ENCODE measurements at places on chromosomes 1 and 21. TPM values are rescaled to one million over a fixed set of nuclear protein-coding genes. Genes with fewer than 3 reads are reported as not detected.

MSH4 gene
- total RNA-seq, result 0.21 TPM

DNA sequence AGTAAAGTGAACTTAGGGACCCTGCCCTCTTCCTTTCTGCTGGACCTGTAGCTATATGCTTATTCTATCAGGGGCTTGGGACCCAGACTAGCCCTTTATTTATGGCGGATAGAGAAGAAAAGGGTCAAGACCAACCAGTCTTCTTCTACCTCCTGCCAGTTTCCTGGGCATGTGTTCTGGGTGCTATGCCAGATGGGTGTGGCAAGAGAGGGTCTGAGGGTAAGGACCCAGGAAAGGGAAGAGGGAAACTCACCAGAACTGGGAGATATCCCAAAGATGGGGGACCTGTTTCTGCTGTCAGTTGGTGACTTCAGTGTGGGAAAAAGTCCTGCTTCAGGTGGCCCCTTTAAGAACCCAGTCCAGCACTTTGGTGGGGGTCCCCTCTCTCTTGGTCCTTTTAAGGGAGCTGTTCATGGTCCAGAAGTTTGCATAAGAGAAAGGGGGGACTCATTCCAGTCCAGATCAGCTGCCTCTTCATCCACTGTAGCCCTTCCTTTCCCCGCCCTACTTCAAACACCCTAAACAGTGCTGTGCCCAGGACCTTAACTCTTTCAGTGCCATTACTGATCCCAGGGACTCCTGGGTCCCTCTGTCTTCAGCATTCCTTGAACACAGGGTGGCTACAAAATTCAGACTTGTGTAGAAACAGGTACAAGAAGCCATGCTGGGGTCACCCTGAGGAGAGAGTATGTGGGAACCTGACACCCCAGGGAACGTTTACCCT is 18.4 kb downstream of the SSR2 start:
- DNase-seq, result no peak

DNA sequence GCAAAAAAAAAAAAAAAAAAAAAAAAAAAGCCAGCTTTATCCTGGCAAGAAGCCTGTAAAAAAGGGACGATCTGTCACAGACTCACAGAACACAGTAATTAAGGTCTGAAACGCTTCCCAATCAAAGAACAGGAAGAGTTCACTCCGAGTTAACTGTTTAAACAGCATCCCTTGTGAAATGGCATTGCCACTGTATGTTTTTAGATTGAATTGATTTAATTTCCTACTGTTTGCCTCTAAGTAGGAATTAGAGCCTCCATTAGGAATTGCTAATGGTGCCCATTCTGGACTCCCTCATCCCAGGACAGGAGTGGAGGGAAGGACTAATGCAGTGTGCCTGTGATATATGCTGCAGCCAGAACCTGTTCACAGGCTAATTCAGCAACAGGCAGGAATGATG is 370.8 kb downstream of the RWDD3 start:
- DNase-seq, result no peak

MROH7 gene
- total RNA-seq, result 0.25 TPM

CSF3R gene
- total RNA-seq, result 0.41 TPM

GRCh38 chr1:56803561-56804156 is 15.5 kb downstream of the FYB2 start:
- peak; percentile 35 for DNase-seq

DNA sequence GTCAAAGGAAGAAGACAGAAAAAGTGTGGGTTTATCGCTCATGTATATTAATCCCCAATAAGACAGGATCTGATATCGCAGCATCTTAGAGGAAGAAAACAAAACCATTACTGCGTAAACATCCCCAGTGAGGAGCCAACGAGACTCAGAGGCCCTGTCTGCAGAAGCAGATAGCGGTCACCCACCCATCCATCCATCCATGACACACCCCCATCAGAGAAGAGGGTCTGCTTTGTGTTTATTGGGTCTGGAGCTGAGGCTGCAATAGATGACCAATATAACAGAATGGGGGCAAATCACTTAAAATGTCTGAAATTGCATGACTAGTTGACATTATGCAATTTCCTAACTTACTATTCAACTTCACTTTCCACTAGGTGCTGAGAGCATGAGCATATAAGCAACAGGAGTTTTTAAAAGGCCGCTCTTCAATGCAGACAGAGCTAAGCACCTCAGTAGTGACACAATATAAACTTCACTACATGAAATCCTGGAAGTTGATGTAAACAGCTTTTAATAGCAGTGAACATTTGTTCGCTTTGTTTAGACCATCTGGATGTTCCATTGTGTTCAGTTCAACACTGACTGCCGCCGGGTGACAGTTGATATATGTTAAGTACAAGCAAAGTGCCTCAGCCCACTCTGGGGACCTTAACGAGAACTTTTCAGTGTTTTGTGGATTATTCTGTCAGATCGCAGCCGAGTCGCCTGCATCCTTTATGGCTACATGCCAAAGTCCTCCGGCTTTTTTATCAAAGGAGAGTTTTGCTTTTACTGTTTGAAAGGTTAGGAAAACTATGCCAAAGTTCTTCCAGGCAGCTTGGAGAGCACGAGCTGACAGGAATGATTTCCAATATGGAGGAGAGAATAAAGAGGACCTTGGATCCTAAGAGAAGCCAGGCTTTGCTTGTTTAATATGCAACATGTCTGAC is 167.5 kb downstream of the ZNF281 start:
- DNase-seq, result no peak

SAMD13 gene
- total RNA-seq, result 1.2 TPM

TRPM2 gene
- 1.5 TPM for total RNA-seq

IFFO2 gene
- total RNA-seq, result 48.3 TPM

E2F2 gene
- 25.0 TPM for total RNA-seq

IL19 gene
- not detected for total RNA-seq

DNA sequence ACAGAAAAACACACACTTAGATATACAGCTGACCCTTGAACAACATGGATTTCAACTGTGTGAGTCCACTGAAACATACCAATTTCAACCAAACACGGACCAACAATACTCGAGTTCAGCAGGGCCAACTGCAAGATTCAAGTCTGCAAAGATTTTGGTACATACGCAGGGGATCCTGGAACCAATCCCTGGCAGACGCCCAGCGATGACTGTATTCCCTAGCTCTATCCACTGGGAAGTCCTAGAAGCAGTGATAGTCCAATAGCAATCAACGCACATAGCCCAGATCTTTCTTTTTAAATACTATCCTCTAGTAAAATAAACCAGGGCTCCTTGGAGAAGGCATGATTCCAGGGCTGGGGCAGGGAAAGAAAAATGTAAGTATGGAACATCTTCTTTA is 9.0 kb downstream of the DDX59 start:
- no peak for DNase-seq

DNA sequence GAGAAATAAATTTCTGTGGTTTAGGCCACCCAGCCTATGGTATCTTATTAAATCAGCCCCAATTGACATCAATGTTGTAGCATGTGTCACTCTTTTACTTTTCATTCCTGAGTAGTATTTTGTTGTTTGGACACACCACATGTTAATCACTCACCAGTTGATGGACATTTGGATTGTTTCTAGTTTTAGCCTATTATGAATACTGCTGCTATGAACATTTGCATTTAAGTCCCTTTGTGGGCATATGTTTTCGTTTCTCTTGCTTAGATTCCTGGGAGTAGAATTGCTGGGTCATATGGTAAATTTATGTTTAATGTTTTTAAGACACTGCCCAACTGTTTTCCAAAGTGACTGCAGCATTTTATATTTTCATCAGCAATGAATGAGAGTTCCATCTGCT is 50.2 kb upstream of the NUF2 start:
- no peak for DNase-seq

C1QA gene
- not detected for total RNA-seq

GRCh38 chr1:31487143-31487542 is 74.1 kb downstream of the SERINC2 start:
- no peak for DNase-seq

GRCh38 chr1:173414136-173414535 is 63.0 kb upstream of the PRDX6 start:
- DNase-seq, result no peak

GRCh38 chr1:107691540-107691939 is 273.4 kb downstream of the VAV3 start:
- no peak for DNase-seq

RIMS3 gene
- total RNA-seq, result 2.7 TPM

SLC45A3 gene
- total RNA-seq, result 0.53 TPM

- DNase-seq, result no peak
Observed at GRCh38 chr1:9010781-9011323, 15.4 kb downstream of the SLC2A7 start.

DNA sequence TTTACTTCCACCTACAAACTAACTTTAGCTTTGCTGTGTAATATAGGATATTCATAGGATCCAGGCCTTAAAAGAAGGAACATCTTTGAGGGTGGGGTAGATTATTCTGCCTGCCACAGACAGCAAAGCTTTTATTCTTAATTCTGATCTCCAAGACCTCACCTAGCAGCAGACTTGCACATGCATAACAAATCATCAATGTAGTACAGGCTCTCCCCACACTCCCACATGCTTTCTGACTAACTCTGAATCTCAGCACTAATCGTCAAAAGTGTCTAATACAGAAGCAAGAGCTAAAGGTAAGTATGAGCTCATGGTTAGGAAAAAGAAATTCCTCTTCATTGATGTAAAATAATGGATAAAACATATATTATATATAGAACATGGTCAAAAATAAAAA is 1468.5 kb upstream of the B3GALT2 start:
- no peak for DNase-seq

GRCh38 chr1:179826626-179827280 is 50.9 kb downstream of the TOR1AIP2 start:
- DNase-seq, result no peak

DNA sequence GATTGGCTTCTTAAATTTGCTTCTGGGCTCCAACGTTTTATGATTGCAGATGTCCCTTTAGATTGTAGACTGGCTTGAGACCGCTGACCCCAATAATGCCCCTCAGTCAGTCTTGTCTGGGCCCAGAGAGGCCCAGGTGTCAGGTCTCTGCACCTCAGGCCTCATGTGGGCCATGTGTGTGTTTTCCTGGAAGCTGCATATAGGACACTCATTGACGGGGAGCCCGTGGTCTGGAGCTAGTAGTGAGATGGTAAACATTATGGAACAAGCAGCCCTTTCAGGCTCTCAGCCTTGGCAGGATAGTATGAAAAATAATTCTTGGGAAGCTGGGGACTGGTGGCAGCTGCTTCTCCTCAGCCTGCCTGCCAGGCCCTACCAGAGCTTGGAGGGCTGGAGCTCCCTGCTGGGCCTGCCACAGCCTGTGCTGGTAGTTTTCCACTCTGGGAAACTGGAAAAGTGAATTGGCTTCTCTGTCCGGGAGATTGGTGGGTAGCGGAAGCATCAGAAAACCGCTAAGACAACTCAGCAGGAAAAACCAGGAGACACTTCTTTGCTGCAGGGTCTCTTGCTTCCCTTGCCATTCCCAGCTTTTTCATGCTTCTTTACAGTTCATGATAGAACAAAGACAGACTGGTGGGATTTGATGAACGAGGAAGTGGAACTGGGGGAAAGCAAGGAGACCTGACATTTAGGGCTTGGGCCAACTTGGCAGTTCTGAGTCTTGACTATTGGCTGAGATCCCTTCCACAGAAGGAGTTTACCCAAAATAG is 57.8 kb upstream of the HSD17B7 start:
- DNase-seq, result no peak

DNA sequence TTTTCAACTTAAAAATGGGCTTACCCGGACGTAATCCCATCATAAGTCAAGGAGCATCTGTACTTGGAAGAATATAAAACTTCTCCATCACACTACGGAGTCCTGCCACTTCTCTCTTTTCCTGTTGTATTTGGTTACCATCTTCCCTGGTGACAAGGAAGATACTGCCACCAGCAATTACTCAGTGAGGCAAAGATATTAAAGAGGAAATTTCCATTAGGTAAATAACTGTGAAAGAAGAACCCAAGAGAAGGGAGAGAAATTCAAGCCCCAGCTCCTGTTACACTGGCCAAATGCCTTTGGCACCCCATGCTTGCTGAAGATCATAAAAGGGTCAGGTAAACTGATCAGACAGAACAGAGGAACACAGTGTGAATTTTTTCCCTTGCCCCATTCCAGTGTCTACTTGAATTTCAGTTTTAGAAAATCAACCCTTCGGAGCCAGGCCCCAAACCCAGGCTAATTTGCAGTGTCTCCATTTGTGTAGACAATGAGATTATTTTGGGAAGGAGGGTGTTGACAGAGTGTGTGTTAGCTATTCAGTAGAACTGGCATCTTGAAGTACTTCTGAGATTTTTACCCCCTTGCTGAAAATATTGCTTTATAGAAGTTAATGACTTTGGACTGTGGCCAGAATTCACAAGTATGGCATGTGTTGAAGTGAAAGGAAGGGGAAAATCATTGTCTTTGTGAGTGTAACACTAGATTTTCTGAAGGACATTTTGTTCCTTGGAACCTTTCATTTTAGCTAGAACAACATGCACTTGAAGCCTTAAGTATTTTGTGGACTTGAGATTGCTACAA is 167.1 kb downstream of the DHRS3 start:
- no peak for DNase-seq

DNA sequence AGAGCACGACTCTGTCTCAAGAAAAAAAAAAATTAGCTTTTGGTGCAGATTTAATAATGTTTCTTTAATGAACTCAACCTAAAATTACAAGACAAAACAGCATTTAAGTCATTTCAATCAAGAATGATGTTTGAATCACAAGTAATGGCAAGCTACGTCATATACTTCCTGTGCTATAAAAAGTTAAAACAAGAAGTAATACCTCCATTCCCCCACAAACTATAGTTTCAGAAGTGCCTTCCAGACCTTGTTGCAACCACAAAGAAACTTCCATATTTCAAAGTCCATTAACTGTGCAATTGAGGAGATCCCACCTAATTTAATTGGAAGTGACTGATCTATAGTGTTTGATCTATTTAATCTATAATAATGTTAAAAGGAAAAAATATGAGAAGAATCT is 15.1 kb downstream of the NRDC start:
- no peak for DNase-seq

GRCh38 chr1:34479731-34480130 is 275.1 kb upstream of the GJB5 start:
- DNase-seq, result no peak

SPRR3 gene
- not detected for total RNA-seq

CHIA gene
- total RNA-seq, result not detected

ELAVL4 gene
- not detected for total RNA-seq

DNA sequence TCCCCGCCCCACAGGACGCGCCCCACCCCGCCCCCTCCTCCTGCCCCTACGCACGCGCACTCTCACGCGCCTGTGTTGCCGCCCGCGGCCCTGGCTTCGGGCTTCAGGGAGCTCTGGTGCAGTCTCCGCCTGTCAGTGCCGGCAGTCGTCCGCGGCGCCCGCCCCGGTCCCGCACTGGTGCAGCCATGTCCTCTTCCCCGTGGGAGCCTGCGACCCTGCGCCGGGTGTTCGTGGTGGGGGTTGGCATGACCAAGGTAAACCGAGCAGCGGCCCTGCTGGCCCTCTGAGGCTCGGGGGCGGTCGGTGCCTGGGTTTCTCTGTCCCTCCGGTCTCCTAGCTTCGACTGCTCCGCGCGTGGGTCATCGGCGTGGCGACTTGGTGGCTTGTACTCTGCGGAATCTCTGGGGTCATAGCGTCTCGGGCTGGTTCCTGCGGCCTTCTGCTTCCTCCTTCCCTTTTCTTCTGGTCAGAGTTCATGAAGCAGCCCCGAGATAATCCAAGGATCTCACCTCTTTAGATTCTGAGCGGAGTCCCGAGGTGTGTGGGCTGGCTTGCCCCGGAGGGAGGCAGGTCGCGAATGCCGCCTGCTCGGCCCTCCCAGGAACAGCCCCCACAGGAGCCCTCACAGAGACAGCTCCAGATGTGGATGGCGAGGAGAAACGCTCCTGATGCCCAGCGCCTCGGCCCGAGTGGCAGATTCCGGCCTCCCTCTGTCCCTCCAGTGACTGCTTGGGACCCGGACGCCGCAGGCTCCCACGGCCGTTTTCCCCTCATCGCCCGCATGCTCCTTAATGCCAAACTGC is at the start of gene SCP2:
Gene SCP2, plus strand, starts transcription at position 65 of the 803 bp plus-strand sequence. Its CDS starts 121 bp downstream, at position 186.
- peak; percentile 90 for DNase-seq

SERINC2 gene
- 0.14 TPM for total RNA-seq

Measured in activated CD4-positive, alpha-beta T cell treated with anti-CD3 and anti-CD28 coated beads for 36 hours (primary cell).